ENCODE measurements at places on chromosomes 13 and 19. TPM values are rescaled to one million over a fixed set of nuclear protein-coding genes. Genes with fewer than 3 reads are reported as not detected.

The CADM4 gene
- total RNA-seq: 11.9 TPM

The TSEN34 gene
- 71.8 TPM for total RNA-seq

The RGS9BP gene
- total RNA-seq: 0.65 TPM

The ERICH6B gene
- total RNA-seq: not detected

The TNNT1 gene
- 0.60 TPM for total RNA-seq

The NXNL1 gene
- not detected for total RNA-seq

The C5AR2 gene
- total RNA-seq: under 0.01 TPM

- no peak for DNase-seq
Observed at GRCh38 chr19:21308773-21309172, 20.4 kb downstream of the ZNF708 start.

DNA sequence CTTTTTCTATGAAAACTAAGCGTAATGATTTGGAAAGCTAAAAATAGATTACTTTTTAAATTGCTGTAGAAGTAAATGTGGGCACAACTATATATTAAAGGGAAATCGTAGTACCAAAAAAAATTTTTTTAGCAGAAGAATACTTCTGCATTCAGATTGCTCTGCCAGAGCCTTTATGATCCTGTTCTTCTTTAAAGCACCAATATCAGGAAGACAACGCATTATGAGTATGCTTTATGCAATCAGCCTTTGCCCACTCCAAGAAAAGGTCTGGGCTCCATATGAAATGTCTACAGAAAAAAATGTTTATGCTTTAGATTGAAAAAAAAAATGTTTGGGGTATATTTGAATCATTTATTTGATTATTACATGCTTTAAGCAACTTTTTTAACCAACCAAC, 137.4 kb downstream of the DIAPH3 start:
- no peak for DNase-seq

- peak; percentile 62 for DNase-seq
Observed at GRCh38 chr19:55638864-55639359, 1.9 kb upstream of the ZNF580 start.

DNA sequence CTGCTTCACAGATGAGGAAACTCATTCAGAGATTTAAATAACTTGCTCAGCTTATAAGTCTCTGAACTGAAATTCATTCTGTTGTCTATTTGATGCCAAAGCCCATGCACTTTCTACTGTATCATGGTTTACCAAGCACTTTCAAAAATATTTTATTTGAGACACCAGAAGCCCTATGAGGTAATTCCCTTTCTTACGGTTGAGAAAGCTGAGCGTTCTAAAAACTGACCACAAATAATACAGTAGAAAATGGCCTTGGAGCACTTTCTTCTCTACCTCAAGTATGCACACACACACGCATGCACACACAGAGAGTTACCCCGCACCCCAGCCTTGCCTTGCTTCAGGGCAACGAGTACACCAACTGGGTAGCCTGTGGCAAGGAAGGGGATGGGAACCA, 228.5 kb downstream of the RFC3 start:
- DNase-seq: no peak

GRCh38 chr13:67353941-67354340, 123.8 kb upstream of the PCDH9 start:
- no peak for DNase-seq

- DNase-seq: no peak
Observed at GRCh38 chr13:42656161-42656560, 82.2 kb downstream of the TNFSF11 start.

GRCh38 chr19:3359919-3360420, 6.4 kb upstream of the NFIC start:
- peak; percentile 55 for DNase-seq

GRCh38 chr19:51064534-51065220, at the start of gene KLK13:
Gene KLK13 (minus strand): TSS chr19:51065092. CDS start chr19:51065067, 25 bp downstream.
- DNase-seq: peak; percentile 11

- no peak for DNase-seq
Observed at GRCh38 chr13:25778808-25779305, 273.0 kb downstream of the SHISA2 start.

GRCh38 chr19:42076380-42076944, 496 bp downstream of the ZNF574 start:
- no peak for DNase-seq

DNA sequence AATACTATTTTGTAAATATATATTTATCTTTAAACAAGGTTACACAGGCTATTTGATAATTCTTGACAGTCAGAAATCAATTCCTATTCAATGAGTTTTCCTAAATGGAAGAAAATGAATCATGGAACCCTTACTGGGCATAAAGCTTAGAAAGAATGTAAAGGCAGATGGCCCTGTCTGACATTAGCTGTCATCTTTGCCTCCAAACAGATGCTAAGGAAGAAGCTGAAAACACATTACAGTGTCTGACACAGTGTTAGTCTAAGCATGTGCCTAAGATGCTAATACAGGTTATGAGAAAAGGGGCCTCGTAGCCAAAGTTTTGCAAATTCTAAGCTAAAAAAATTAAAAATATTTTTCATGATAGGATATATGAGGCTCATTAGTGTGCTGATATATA, 112.8 kb downstream of the ITGBL1 start:
- DNase-seq: no peak

- DNase-seq: no peak
Observed at GRCh38 chr13:99266827-99267226, 8.6 kb upstream of the GPR18 start.

GRCh38 chr13:105474983-105475610, 1060.4 kb downstream of the EFNB2 start:
- DNase-seq: no peak

GRCh38 chr13:27374650-27375049, 49.8 kb upstream of the GTF3A start:
- peak; percentile 86 for DNase-seq

- DNase-seq: peak; percentile 47
Observed at GRCh38 chr19:13835791-13836723, 40.8 kb downstream of the ZSWIM4 start.

DNA sequence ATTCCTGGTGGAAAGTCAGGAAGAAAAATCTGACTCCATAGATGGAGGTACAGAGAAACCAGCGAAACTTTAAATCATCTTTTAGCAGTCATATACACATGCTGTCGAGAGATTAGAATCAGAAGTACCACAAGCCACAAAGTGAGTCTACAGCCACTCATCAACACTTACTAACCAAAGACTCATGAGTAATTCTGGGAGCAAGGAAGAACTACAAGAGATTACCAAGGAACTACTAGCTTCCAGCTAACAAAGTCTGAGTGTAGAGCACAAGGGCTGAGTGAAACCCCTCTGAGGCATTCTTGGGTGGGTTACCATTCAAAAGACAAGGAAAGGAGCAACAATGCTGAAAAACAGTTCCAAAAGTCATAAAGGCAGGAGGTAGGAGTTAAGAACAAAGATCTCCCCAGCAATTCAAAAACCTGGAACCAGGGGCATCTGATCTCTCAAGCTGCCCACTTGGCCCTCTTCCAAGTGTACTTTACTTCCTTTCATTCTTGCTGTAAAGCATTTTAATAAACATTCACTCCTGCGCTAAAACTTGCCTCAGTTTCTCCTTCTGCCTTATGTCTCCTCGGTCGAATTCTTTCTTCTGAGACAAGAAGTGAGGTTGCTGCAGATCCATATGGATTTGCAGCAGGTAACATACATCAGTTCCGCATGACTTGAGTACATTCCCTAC, 13.0 kb downstream of the RBM26 start:
- DNase-seq: peak; percentile 47

DNA sequence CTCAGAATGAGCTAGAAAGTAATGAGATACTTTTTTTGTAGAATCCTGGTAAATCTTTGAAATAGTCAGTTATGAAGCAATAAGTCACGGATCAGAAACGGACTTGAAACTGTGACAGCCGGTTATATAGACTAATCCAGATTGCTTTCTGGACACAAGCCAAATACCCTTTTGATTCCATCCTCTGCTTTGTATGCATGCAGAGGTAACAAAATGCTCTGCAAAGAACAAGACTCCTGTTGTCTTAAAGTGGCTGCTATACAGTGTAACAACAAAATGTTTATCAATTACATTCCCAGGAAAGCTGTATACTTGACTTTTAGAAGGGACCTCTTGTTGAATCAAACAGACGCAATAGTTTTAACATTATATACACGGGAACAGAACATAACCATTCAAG, 66.5 kb upstream of the STARD13 start:
- peak; percentile 11 for DNase-seq

DNA sequence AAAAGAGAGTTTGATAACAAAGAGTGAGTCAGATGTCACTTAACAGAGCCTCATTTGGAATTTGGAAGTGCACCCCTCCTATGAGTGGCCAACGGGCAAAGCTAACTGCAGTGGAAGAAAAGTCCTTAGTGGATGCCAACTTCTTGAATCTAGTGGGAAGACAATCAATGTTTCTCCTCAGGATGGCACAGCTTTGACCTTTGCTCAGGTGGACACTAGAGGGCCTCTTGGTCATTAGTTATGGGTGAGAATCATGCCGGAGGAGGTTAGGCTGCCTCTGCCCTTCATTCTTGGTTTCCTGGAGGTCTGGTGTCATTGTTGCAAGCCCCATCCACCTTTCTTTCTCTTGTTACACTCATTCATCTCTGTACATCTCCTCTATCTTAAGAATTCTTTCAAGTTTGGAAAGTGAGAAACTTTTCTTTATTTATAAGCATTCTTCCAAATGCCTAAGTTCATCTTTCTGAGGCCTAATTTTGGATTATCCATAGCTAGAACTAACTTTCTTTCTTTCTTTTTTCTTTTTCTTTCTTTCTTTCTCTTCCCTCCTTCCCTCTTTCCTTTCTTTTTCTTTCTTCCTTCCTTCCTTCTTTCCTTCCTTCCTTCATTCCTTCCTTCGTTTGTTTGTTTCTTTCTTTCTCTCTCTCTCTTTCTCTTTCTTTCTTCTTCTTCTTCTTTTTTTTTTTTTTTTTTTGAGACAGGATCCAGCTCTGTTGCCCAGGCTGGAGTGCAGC, 327.2 kb upstream of the TSHZ3 start:
- DNase-seq: no peak

DNA sequence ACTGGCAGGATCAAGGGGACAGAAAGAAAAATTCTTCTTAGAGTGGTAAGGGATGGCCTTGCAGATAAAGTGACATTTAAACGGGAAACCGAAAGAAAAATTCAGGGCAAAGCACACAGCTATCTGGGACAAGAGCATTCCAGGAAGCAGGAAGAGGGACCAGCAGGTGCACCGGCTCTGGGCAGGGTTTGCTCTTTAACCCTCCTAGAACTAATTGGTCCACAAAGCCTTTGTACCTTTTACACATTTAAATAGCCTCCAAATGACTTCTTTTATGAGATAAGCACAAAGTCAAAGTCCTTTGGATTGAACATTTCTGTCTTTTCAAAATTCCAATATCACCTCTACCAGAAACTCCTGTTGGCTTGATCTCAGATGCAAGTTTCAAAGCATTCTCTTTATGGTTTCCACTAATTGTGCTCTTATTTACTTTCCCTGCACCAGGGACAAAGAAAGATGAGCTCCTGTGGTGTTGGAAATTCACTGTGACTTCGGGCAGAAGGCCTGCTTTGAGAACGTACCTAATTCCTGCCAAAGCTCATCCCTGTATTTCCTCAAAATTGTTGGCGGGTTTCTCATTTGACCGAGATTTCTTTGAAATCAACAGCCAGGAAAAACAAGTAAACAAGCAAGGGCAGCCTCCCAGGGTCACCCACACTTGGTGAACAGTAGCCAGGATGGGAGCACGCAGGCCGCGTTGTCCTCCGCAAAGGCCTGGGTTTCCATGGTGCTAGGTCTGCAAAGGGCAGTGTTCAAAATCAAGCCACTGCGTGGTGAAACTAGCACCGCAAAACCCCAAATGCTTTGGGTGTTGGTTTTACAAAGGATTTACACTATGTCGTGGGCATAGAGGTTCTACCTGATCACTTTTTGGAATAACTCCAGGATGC, 98.6 kb downstream of the IRS2 start:
- no peak for DNase-seq

- DNase-seq: no peak
Observed at GRCh38 chr13:26549713-26550112, 7.8 kb upstream of the WASF3 start.

DNA sequence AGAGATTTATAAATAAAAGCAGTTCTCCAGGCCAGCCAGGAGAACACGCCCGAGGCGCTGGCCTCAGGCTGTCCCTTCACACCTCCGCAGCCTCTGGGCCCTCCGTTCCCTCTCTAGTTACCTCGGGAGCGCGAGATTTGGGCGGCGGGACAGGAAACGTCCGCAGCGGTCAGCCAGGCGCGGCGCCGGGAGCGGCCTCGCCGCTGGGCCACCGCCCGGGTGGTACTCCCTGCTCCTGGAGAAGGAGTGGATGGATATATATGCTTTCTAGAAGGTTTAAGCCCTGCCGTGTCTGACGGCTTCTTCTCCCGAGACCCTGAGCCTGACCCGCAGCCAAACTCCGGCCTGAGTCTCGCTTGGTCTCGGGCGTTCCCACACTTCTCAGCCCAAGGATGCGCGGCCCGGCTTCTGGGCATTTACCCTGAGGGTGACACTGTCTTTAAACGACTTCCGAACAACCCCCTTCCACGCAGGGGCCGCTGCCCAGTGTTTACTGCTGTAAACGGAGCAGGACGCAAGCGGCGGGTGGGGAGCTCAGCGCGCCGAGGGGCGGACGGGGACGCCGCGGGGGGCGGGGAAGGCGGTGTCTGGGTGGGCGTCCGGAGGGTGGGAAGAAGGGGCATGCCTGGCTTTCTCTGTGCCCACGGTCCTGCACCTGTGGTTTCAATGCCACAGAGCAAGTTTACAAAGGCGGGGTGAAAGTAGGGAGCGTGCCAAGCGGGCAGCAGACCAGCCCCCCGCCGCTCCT, 2.0 kb upstream of the ZIC2 start:
- no peak for DNase-seq

DNA sequence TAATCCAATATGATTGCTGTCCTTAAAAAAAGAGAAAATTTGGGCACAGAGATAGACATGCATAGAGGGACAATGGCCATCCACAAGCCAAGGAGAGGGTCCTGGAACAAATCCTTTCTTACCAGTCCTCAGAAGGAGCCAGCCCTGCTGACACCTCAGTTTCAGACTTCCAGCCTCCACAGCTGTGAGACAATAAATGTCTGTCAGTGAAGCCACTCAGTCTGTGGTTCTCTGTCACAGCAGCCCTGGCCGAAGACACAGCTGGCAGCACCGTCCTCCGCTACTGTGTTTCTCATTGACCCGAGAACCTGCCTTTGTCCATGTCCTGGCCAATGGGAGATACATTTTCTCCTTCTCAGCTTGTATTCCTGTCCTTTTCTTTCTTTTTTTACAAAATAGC, 207.9 kb downstream of the TM9SF2 start:
- DNase-seq: no peak

DNA sequence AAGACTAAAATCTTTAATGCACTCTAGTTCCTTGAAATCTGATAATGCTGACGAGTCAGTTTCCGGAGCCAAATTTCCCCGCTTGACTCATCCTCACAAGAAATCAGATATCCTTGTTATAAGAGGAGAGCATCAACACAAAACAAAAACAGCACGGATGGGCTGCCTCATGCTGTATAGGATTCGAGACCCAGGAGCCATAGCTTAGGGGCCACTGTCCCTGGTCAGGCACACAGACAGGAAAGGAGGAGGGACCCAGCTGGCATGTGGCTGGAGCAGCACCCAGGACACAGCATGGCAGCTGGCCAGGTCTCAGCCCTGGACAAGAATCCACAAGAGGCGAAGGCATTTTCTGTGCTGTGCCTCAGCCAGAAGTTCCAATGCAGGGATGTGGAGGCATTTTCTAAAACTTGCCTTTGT, 110.2 kb upstream of the SPATA13 start:
- peak; percentile 21 for DNase-seq

- DNase-seq: no peak
Observed at GRCh38 chr19:8557642-8558238, 19.5 kb downstream of the MYO1F start.

- no peak for DNase-seq
Observed at GRCh38 chr13:110509478-110509926, 52.0 kb downstream of the RAB20 start.

GRCh38 chr19:39497996-39498797, 550 bp upstream of the DLL3 start:
- peak; percentile 60 for DNase-seq

- no peak for DNase-seq
Observed at GRCh38 chr13:80151016-80151415, 189.9 kb downstream of the SPRY2 start.

Measured in dermis blood vessel endothelial cell (primary cell).